ENCODE measurements at places on chromosomes 7 and 10. TPM values are rescaled to one million over a fixed set of nuclear protein-coding genes. Genes with fewer than 3 reads are reported as not detected.

DNA sequence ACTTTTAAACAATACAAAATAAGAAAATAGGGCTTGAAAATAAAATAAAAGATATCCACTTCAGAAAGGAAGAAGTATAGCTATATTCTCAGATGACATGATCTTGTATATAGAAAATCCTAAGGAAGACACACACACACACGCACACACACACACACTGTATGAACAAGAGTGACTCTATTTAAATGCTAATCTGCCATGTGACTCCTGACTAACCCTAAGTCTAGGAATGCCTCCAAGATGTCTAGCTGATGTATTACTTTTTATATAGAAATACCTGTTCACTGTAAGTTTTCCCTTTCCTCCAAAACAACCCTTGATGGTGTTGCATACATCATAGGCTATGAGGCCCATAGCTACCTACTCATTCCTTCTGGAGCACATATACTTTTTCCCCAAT is 173.1 kb upstream of the LRRTM3 start:
- DNase-seq: no peak

DNA sequence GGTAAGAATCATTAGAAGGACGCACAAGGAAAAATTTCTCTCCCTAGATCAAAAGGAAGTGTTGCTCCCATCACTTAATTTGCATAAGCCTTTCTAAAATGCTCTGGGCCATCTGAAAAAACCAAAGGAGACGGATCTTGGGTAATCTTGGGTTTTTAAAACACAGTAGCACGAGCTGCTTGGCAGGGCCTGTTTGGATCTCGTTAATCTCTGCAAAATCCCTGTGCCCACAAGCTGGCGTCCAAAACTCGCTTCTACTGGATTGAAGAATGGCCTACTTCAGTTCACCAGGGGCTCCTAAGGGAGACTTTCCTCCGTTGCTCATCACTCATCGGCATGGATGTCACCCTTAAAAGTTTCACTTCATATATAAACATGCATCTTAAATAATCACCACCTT is 128.6 kb downstream of the RNF216 start:
- DNase-seq: no peak

GRCh38 chr7:158957510-158957906 is 101.2 kb downstream of the DYNC2I1 start:
- DNase-seq: no peak

DNA sequence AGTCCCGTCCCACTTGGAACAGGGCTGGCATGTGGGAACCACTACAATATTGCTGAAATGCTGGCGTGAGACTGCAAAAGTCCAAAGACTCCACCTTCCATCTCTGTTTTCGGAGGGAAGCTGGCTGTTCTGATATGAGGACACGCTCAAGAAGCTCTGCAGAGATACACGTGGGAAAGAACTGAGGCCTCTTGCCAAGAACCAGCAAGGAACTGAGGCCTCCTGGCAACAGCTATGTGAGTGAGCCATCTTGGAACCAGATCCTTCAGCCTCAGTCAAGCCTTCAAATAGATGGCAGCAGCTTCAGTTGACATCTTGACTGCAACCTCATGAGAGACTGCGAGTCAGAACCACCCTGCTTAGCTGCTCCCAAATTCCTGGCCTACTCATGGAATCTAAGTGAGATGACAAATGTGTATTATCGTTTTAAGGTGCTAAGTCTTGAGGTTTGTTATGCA is 30.8 kb downstream of the SGMS1 start:
- no peak for DNase-seq

Gene ANKRD30A
- polyA plus RNA-seq: 0.01 TPM

DNA sequence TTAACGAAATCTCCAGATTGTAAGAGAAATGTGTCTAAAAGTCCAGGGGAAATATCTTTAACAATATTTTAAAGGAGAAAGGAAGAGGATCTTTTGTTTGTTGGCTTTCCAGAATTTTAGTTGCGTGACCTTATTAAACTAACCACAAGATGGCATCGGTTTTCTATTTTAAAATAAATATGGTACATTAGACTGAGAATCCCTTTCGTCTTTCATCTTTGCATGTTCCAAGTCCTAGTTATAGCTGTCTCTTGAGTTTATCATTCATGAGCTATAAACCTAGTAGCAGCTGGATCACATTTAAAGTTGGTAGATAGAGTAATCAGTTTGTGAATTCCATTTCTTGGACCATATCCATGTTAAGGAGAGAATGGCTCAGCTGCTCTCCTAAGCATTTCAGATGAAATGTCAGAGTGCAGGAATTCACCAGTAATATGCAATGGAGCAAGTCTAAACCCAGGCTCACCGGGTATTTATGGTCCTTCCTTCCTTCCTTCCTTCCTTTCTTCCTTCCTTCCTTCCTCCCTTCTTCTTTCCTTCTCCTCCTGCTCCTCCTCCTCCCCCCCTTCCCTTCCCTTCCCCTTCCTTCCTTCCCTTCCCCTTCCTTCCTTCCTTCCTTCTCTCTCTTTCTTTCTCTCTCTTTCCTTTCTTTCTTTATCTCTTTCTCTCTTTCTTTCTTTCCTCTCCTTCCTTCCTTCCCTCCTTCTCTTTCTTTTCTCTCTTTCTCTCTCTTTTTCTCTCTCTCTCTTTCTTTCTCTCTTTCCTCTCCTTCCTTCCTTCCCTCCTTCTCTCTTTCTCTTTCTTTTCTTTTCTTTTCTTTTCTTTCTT is 57.8 kb upstream of the RAB18 start:
- peak; percentile 22 for DNase-seq

DNA sequence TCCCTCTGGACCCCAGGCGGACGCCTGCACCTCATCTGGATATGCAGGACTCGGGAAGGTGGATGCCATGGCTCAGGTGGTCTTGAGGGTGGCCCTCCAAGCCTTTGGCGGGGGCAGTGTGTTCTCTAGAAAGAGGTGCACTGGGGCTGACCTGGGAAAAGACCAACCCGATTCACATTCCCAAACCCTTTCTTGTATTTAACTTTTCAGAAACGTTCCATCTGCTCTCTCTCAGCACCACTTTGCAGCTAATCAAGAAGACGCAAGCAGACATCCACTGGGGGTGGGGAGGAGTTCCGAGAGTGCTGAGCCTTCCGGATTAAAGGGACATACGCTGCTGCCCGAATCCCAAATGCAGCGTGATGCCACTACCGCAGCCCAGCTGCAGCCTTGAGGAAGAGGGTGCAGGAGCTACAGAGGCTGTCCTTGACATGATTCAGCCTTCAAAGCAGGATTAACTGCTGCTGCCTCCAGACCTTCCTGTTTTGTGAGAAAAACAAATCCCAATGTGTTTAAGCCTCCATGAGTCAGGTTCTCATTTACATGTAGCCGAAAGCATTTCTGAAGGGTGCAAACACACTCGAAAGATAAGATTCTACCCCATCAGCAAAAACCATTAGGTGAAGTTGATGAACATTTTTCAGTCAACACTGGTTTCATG is 39.9 kb downstream of the RBM17 start:
- DNase-seq: no peak

DNA sequence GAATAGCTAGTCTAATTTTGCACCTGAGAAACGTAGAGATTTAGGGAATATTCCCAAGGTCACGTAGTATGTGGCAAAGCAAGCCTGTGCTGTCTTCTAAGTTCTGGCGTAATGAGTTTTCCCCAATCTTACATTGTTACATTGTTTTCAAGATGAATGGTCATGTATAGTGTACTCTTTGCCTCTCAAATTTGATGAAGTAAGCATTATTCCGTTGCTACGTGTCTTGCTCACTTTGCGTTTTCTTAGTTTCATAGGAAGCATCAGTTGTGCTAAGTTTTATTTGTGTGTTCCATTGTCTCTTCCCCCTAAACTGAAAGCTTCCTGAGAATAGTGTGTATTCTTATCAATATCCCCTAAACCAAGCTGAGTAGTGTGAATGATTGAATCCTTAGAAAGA is 637.6 kb upstream of the C7orf33 start:
- DNase-seq: no peak

Data from large intestine (tissue), 12 donors.